ENCODE measurements at places on chromosomes 12 and 14.

DNA sequence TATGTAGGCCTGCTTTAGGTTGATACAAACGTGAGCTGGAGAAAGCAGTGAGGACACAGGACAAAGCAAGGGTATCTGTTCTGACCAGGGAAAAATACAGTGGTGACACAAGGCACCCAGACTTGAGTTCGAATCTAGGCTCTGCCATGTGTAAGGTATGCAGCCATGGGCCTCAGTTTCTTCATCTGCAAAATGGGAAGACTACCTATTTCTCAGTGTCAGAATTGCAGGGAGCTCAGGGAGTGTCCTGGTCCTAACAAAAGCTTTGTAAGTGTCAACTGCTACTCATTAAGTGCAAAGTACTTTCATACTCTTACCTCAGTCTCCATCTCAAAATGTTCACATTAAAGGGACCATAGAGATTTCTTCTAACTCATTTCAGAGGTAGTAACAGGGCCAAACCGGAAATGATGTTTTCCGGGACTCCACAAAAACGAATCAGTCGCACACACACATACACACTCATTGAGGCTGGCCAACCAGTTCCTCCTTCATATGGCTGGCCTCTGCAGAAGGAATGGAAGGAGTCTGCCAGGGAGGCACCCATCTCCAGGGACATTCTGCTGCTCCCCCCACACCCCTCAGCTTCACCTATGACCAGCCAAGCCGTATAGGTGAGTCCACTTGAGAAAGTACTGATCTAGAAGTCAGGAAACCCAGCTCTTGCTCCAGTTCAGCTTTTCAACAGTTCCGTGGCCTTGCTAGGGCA is 7.8 kb downstream of the CTDSP2 start:
- DNase-seq = no peak

DNA sequence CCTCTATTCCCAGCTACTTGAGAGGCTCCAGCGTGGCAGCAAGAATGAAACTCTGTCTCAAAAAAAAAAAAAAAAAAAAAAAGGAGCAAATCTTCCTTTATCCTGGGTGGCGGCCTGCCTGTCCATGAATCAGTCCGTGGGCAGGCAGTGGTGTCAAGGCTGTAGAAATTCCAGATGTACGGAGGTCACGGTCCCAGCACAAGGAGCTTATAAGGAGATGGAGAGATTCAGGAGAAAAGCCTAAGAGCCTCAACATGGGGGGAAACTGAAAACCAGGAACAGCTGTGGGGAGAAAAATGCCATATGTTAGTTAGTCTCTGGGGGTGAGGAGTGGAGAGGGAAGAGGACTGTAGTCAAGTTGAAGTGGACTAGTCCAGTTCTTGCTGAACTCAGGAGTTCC is 130.5 kb upstream of the CRY1 start:
- no peak for DNase-seq

DNA sequence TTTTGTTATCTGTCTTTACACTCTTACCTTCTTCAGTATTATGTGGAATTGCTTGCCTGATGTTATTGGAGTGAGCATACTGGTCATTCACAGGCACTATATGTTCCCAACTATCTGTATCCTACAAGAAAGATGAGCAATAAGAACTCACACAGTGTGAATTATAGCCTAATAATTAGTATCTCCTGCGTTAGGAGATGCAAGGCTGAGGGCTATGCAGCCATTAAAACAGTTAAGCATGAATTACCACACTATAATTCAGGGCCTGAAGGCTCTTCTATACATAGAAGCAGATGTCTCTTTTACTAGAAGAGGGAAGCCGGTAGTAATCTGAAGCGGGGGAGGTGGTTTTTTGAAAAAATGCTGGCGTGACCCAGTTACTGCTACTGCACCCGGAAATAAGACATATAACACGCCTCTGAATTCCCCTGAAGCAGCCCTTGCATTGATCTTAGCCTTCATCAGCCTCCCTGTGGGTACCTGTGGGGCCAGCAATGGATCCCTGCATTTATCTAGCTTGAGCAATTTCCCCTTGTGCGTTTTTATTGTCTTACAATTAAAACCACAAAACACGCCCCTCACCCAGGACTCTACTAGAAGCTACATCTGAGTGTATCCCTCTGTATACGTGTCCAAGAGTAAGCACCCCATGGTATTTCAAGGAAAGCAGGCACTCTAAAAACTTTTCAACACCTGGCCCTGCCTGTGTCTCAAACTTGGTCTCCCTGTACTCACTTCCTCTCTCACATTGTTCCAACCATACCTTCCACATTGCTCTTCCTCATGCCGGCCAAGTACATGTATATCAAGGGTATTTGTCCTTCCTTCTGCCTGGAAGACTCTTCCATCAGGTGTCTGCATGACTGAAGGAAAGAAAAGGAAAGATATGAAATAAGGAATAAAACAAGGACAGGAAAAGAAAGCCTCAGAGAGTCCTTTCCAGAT is 210.9 kb upstream of the ARID2 start:
- DNase-seq = no peak

DNA sequence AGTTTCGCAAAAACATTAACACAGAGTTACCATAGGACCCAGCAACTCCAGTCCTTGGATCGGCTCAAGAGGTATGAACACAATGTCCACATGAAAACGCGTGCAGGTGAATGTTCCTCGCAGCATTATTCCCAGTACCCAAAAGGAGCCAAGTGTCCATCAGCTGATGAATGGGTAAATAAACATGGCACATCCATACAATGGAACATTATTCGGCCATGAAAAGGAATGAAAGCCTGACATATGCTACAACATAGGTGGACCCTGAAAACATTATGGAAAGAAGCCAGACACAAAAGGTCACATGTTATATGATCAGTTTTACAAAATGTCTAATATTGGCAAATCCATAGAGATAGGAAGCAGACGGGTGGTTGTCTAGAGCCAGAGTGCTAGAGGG is 9.1 kb downstream of the RILPL1 start:
- DNase-seq = no peak

DNA sequence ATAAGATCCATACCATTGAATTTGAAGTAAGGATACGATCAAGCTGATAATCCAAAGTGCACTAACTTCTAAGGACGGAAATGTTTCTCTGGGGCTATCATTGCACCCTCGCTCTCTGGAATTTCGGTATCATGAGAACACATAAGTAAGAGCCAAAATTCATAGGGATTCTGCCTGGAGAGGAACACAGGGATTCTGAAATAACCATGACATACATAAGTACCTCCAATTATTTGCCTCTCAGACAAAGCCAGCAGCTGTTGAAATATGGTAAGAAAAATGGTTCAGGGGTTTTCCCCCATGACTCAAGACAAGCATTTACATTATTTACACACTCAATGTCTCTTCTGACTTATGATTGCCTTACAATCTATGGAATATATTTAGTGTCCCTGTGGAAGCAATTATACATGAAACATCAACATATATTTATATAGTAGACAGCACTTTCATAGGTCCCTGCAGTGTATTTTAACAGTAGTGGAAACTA is 1123.6 kb upstream of the SEL1L start:
- DNase-seq = no peak

- no peak for DNase-seq
Measured at GRCh38 chr12:115980339-115980738, 297.2 kb downstream of the MED13L start.

- no peak for DNase-seq
Measured at GRCh38 chr12:124286414-124286813, 8.5 kb upstream of the RFLNA start.

- DNase-seq = no peak
Measured at GRCh38 chr14:38547961-38548490, 292.1 kb upstream of the CLEC14A start.

DNA sequence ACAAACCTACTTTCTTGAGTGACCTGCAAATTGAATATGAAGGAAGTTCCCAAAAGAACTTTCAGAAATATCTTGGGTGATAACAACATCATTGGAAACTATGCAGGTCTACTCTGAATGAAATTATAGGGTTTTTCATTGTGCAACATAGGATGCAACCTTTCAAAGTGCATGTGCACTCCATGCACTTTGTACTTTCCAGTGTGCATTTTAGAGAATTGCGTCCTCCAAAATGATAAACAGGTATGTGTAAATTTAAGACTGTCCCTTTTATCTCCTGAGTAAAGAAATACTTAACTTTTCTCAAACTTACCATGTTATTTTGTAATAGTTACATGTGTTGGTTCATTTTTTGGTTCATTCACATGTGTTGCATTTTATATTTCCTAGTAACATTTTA is 13.2 kb downstream of the SRSF5 start:
- no peak for DNase-seq

- no peak for DNase-seq
Measured at GRCh38 chr12:123457980-123458779, at the start of gene SNRNP35. SNRNP35 (plus strand) TSS chr12:123458139; CDS start chr12:123465541, 7,402 bp downstream.

DNA sequence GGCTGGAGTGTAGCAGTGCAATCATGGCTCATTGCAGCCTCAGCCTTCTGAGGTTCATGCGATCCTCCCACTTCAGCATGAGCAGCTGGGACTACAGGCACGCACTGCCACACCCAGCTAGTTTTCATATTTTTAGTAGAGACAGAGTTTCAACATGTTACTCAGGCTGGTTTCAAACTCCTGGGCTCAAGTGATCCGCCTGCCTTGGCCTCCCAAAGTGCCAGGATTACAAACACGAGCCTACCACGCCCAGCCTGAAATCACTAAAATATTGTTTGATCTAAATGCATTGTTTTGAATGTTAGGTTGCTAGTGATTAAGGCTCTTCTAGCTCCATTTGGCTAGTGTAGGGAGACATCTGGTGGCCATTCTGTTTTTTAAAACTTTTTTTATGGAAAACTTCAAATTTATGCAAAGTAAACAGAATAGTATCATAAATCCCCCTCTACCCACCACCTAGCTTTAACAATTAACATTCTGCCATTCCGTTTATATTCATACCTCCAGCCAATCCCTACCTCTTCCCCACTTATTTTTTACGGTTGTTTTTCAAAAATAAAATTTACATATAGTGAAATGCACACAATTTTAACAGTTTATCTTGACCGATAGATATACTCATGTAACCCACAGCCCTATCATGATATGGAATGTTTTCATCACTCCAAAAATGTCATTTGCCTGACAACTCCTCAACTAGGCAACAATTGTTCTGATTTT is 37.8 kb downstream of the MYO1H start:
- DNase-seq = no peak

GRCh38 chr12:69170293-69170692 is 69.1 kb upstream of the CPSF6 start:
- DNase-seq = no peak

DNA sequence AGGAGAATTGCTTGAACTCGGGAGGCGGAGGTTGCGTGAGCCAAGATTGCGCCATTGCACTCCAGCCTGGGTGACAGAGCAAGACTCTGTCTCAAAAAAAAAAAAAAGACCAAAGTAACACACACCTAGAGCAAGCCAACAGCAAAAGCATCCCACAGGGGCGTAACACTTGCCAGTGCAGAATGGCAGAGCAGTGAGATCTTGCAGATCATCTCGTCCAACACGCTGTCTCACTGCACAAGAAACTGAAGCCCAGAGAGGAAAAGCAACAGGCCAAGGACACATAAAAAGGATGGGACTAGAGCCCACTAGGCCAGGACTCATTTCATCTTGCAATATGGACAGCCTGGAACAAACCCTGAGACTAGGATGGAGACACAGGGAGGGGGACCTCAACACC is 12.7 kb upstream of the KRT78 start:
- no peak for DNase-seq

- no peak for DNase-seq
Measured at GRCh38 chr14:53841109-53842099, 115.2 kb downstream of the BMP4 start.

DNA sequence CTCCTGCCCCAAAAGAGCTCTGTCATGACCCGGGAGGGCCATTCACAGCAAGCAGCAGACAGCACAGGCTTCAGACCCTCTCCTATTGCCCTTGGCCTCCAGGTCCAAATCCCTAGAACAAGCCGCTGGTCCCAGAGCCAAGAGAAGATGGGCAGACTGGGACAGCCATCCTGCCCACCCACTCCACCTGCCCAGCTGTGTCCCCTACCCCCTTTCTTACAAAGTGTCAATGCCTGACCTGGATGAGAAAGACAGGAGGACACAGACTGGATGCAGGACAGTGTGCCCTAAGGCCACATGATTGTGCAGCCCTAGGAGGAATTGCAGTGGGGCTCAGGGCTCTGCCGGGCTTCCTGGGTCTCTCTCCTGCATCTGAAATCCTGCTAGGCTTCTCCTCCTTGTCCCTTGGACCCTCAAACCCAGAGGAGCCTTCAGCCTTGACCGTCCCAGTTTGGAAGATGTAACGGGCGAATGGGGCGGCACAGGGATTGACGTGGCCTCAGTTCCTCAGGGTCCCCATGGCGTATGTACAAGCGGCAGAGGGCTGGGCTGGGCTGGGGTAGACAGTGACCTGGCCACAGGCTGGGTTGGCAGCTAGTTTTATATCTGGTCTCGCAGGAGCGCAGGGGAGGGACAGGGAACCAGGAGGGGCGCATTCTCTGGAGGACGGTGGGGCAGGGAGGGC is 27.1 kb upstream of the BCDIN3D start:
- no peak for DNase-seq

- no peak for DNase-seq
Measured at GRCh38 chr12:12734054-12734453, 16.9 kb downstream of the CDKN1B start.

DNA sequence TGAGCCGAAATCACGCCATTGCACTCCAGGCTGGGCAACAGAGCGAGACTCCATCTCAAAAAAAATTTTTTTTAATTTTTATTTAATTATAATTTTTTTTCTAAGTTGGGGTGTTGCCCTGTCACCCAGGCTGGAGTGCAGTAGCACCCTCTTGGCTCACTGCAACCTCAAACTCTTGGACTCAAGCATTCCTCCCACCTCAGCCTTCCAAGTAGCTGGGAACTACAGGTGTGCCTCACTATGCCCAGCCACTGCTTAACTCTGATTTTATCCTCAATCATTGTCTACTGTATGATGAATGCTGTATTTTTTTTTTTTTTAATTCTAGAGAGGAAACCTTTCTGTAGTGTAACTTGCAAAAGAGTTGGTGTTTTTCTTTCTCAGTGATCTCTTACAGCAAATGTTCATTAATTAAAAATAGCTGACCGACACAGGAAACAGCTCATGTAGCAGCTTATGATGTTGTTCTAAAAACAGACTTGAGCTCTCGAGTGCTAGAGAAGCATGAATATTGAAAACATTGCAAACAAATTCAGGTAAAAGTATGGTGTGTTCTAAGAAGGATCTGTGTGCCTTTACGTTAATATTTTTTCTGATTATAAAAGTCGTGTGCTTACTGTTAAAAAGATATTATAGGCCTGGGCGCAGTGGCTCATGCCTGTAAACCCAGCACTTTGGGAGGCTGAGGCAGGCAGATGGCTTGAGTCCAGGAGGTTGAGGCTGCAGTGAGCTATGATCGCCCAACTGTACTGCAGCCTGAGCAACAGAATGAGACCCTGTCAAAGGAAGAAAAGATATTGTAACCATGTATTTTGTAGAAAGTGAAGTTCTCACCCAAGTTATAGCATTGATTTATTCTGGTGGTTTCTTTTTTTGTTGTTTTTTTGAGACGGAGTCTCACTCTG is 68.9 kb downstream of the FGD4 start:
- DNase-seq = no peak

- DNase-seq = no peak
Measured at GRCh38 chr12:131716282-131716681, 5.4 kb downstream of the SFSWAP start.

GRCh38 chr12:109033239-109034196 is 12.7 kb upstream of the SVOP start:
- no peak for DNase-seq

- no peak for DNase-seq
Measured at GRCh38 chr12:115623764-115624334, 653.6 kb downstream of the MED13L start.
